MV-4-11 (cell line): ENCODE measurements at places on chromosomes 3 and 15.
A peak's percentile ranks its signal among the peaks of the same experiment; 100 is the strongest.

GRCh38 chr15:61173899-61174689 lies 55.0 kb downstream of the RORA start:
- peak; percentile 30 for DNase-seq

- DNase-seq, result no peak
Observed at GRCh38 chr3:134132961-134133360, 103.2 kb upstream of the SLCO2A1 start.

GRCh38 chr3:74301056-74301455 lies 313.4 kb downstream of the CNTN3 start:
- no peak for DNase-seq

DNA sequence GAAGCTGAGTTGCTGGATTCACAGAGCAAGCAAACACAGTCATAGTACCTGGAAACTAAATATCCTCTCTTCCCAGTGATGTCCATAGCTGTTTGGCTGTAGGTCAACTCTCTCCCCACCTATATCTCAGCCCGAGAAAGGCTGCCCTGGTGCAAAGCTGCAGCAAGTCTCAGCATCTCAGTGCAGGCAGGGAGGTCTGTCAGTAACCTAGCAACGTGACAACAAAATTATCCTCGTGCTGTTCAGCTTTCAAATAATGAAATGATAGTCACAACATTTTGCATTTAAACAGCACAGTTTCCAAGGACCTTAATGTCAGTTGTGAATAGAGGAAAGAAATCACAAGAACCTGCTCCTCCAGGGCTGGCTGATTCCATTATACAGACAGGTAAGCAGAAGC lies 83.6 kb downstream of the CHST2 start:
- no peak for DNase-seq

DNA sequence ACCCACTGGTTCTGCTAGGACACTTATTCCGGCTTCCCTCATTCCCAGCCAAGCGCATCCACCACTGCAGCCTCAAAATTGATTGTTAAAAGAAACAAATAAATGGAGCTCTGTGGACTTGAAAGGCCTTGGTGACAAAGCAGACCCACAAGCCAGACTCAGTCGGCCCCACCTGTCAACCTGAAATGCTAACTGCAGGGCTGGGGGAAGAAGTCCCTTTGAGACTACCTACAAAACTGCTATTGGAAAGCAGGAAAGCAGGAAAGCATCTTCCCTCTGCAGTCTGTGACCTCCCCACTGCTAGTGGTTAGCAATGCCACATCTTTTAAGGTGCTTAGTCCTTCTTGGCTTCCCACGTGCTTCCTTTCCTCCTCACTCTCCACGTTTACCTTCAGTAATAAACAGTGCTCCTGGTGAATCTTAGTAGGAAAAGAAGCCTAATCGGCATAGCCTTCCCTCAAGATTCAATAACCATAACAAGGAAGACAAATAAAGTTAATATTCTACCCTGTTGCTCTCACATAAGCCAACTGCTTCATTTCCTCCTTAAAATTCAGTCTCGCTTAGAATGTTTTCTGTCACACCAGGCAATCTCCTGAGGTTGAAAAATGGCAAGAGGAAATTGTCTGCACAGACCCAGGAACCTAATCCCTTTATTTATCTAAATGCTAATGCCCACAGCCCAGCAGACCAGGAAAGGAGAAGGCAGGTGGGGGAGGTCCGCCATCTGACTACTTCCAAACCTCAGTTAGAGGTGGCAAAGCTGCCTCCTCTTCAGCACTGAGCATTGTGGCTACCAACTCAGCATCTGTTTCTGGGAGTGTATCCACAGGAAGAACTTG lies 296.2 kb downstream of the NEK10 start:
- DNase-seq, result no peak

DNA sequence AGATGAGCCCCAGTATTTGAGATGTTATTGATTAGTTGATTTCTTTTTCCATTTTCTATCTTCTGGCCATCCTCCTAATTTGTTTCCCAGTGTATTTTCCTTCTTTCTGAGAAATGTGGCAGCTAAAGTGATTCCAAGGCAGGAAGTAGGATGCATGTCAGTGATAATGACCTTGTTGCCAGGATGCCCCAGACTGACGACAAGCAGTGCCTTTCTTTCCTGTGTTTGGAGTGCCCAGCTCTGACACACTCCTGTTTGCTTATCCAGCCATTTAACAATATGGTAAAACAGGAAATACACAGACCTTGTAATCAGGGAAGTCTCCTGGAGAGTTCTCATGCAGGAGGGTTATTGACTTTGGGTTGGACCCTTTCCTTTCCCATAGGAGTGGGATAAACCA lies 20.4 kb downstream of the TMOD2 start:
- DNase-seq, result no peak

- DNase-seq, result no peak
Observed at GRCh38 chr3:123071146-123071545, 4.3 kb downstream of the PDIA5 start.

GRCh38 chr15:76363251-76363650 lies 26.7 kb downstream of the ISL2 start:
- DNase-seq, result no peak

GRCh38 chr15:71261909-71262308 lies 146.6 kb downstream of the THSD4 start:
- DNase-seq, result no peak

DNA sequence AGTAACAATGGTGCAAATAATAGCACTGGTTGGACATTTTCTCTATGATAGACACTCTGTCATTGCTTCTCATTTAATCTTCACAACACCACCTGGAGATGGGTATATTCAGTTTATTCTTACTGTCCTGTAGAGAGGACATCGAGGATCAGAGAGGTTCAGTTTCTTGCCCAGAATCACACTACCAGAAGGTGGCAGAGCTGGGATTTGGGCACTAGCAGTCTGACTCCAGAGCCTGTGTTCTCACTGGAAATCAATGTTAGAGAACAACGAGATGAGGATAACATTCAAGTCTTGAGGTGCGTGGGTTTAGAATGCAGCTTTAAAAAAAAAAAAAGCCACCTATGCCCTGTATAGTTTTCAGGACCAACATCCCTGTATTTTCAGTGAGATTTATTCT lies 127.8 kb downstream of the SYNPR start:
- DNase-seq, result no peak

GRCh38 chr15:25712192-25712960 lies 150.8 kb downstream of the ATP10A start:
- DNase-seq, result no peak

DNA sequence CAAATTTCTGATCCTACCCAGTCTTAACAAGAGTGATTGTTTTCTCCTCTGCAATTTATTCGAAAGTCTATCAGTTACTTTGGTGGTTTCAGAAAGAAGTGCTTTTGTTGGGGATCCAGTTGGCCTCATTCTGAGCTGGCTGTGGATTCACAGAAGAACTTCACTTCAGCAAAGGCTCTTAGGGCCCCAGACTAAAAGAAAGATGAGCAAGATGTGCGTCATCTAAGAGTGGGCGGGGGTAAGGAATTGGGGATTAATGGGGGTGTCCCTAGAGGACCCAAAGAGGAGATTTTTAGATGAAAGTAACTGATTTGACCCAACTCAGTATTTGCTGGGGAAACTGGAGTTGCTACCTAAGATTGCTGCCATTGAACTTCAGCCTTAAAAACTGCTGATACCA lies 63.9 kb upstream of the TSEN2 start:
- no peak for DNase-seq
